Occipital lobe (tissue), 3 donors: ENCODE measurements at places on chromosomes 1 and 21. TPM values are rescaled to one million over a fixed set of nuclear protein-coding genes. Genes with fewer than 3 reads are reported as not detected.

Gene LCE2A
- total RNA-seq = not detected

Gene IL12RB2
- 12.2 TPM for total RNA-seq

Gene CFAP74
- total RNA-seq = 0.47 TPM

Gene KCNH1
- total RNA-seq = 5.1 TPM

Gene SMG7
- total RNA-seq = 26.2 TPM

Gene HHIPL2
- total RNA-seq = 0.16 TPM

Gene SGIP1
- 77.4 TPM for total RNA-seq

Gene TMOD4
- total RNA-seq = not detected

Gene CD84
- total RNA-seq = 2.2 TPM
